ENCODE measurements at places on chromosomes 12 and 14. TPM values are rescaled to one million over a fixed set of nuclear protein-coding genes. Genes with fewer than 3 reads are reported as not detected.

The KCTD10 gene
- 106 TPM for total RNA-seq

The VWF gene
- 0.26 TPM for total RNA-seq

The P2RX2 gene
- total RNA-seq: not detected

The CIROP gene
- 1.0 TPM for total RNA-seq

The CAPZA3 gene
- not detected for total RNA-seq

The MYF6 gene
- total RNA-seq: under 0.01 TPM

The PRKD1 gene
- total RNA-seq: 15.9 TPM

The NANOG gene
- total RNA-seq: not detected

The TSPAN19 gene
- not detected for total RNA-seq

The INHBC gene
- not detected for total RNA-seq
